ENCODE measurements at places on chromosomes 1 and 21.
A peak's percentile ranks its signal among the peaks of the same experiment; 100 is the strongest.

DNA sequence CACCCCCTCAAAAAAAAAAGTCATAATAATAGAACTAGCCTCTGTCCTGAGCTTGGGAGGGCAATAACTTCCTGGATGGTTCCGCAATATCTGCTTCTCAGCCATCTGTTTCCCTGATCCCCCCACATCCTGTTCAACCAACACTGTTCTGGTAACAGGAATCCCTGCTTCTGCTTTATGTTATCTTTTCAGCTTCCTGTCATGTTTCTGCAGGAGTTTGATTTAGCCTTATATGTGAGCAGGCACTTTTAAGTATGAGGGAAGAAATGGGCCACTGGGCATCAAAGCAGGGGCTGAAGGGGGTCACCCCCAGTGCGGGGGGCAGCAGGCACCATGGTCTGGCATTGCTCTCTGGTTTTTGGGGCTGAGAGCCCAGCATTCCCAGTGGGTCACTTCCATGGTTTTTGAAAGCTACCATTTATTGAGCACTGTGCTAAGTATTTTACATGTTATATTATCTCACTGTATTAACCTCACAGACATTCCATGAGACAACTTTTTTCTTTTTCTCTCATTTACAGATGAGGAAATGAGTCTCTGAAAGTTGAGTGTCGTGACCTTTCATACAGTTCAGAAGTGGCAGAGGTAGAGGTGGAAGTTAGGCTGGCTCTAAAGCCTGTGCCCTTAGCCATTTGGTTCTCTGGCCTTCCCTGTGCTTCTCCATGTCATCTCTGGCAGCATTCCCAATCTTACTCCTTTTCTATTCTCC lies 61.9 kb downstream of the DNTTIP2 start:
- DNase-seq, result peak; percentile 13

GRCh38 chr1:170676628-170677027 lies 12.7 kb downstream of the PRRX1 start:
- DNase-seq, result no peak

DNA sequence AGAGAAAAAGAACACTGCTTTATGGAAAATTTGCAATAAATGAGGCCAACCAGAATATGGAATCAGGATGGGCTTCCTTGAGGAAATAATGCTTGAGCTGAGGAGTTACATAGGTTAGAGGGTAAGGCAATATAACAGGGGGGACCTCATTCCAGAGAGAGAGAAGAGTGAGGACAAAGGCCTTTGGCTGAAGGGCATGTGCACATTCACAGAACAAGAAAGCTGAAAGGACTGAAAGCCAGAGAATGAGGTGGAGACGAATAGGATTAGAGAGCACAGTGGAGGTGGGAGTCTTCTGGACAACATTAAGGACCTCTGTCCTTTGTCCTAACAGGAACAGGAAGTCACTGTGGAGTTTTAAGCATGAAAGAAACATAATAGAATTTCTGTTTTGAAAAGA lies 60.7 kb upstream of the MROH9 start:
- no peak for DNase-seq

- no peak for DNase-seq
Measured at GRCh38 chr1:18926315-18927081, 24.1 kb upstream of the ALDH4A1 start.

GRCh38 chr1:94345148-94345721 lies 73.0 kb upstream of the ABCD3 start:
- no peak for DNase-seq

DNA sequence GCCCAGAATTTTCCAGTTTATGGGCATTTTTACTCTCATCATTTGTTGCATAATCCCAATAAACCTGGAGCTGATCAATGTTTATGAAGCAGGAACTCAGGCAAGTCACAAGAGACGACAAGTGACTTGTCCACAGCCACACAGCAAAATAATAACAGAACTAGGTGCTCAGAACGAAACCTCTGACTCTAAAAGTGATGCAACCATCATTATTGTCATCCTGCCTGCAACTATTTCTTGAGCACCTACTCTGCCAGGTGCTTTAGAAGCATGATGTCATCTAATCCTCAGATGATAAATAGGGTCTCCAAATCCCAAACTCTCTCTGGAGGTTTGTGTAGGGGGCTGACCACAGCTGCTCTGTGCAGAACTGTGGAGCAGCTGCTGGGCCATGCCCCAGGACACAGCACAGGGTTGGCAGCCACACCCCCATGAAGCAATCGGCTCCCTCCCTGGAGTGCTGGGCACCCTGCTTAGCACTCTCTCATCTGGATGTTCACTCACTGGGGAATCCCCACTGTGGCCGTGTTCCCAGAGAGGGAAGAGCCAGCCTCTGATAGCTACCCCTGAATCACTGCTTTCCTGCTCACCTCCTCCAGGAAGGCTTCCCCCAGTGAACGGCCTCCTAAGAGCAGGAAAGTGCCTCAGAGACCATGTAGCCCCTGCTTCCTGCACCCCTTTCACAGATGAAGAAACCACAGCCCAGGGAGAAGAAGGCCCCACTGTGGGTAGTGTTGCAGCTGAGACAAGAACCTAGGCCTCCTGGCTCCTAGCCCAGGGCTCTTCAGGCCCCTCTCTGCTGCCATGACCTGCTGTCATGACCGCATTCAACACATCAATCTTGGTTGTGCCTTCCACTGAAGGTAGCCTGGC lies 2.1 kb downstream of the TTC22 start:
- DNase-seq, result no peak

DNA sequence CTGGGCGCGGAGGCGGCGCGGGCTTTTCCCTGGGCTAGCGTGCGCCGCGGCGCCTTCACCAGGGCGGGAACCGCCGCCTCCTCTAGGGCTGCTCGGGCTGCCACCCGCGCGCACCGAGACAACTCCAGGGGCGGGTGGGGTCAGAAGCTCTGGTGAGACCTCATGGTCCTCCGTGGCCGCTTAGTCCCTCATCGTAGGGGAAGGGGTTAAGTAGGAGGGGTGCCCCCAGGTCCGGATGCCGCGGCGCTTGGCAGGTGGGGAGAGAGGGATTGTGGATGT lies 559 bp downstream of the SERTAD4 start:
- no peak for DNase-seq

GRCh38 chr1:33335020-33335419 lies 14.1 kb upstream of the A3GALT2 start:
- no peak for DNase-seq

DNA sequence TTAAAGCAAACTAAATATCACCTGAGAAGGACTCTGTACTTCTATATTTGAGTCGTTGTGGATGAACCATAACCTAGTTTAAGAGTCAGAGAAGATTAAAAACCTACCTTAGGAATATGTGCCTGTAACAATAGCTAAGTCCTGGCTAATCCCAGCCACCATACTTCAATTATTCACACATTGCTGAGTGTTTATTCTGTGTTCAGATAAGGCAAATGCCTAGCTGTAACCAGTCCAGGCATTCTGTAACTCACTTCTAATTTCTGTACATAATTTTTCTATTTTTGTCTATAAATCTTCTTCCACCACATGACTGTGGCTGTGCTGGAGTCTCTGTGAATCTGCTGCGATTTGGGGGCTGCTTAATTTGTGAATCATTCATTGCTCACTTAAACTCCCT lies 441.9 kb upstream of the ADAMTS5 start:
- DNase-seq, result no peak

- no peak for DNase-seq
Measured at GRCh38 chr21:31446226-31446855, 102.3 kb upstream of the TIAM1 start.

GRCh38 chr1:4851385-4852065 lies 197.1 kb downstream of the AJAP1 start:
- no peak for DNase-seq

DNA sequence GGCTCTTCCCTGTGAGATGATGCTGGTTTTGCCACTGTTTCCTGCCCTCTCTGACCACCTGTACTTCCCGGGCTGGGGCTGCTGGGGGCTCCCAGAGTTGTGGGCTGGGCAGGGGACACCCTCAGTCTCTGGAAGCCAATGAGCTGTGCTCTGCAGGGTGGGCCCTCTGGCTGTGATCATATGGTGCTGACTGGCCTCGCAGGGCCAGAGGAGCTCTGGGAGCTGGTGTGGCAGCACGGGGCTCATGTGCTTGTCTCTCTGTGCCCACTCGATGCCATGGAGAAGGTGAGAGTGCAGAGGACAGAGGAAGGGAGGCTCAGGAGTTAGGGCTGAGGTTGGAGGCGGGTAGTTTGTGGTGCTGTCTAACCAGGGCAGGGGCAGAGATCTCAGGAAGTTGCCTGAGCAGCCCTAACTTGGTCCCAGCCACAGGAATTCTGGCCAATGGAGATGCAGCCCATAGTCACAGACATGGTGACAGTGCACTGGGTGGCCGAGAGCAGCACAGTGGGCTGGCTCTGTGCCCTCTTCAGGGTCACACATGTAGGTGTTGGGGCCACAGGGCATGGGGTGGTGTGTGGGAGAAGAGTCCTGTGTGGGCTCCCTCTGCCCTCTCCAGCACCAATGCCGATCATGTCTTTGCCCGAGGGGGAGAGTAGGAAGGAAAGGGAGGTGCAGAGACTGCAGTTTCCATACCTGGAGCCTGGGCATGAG lies 5.7 kb upstream of the LGR6 start:
- no peak for DNase-seq

GRCh38 chr21:42063191-42063570 lies 7.9 kb upstream of the UMODL1 start:
- peak; percentile 29 for DNase-seq

All from midbrain (tissue), 1 donor.